ENCODE measurements at places on chromosomes 16 and 17.
A peak's percentile ranks its signal among the peaks of the same experiment; 100 is the strongest.

GRCh38 chr17:60395508-60396065 is 3.7 kb upstream of the USP32 start:
- no peak for DNase-seq

DNA sequence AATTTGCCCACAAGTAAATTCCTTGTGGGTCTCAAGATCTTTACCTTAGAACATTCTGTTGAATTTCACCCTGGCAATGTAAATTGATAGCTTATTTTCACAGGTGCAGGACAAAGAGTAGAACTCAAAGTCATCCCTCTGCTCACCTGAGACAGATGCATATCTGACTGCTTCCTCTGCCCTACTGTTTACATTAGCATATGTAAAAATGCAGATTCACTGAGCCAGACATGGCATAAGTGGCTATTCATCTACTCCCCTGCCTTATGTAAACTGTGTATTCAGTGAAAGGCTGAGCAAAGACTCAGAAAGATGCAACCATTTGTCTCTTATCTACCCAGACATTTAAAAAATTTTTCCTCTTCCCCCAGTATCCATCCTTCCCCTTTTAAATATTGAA is 22.3 kb upstream of the MILR1 start:
- no peak for DNase-seq

DNA sequence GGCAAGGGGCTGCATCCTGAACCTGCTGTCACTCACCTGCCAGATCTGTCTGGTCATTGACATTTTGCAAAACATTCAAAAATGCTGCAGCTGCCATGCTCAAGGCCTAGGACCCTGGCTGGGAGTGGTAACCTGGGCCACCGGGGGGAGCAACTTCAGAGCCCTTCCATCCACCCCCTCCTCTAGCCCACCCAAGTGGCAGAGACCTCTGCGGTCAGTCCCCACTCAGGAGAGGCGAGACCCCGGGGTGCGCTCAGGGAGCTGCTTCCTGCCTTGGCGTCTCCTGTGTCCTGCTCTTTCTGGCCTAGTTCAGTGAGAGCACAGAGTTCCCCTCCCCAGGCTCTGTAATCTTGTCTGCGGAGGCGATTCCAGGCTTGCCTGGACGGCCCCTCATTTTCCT is 108.8 kb downstream of the CCDC182 start:
- DNase-seq = no peak

- DNase-seq = peak; percentile 63
Measured at GRCh38 chr16:4868026-4868425, 20.7 kb downstream of the UBN1 start.

- DNase-seq = no peak
Measured at GRCh38 chr17:35793257-35793656, 2.2 kb downstream of the MMP28 start.

GRCh38 chr17:75475851-75476250 is 19.4 kb downstream of the TMEM94 start:
- no peak for DNase-seq

GRCh38 chr17:979539-980405 is at the start of gene NXN:
TSS of gene NXN (minus strand) at chr17:979776.
- peak; percentile 14 for DNase-seq

GRCh38 chr17:41734139-41734948 is at the start of gene HAP1:
TSS of gene HAP1 (minus strand) at chr17:41734643. CDS start at chr17:41734634, 9 bp downstream.
- DNase-seq = no peak

GRCh38 chr17:57585341-57586195 is 159.5 kb downstream of the CCDC182 start:
- DNase-seq = no peak

GRCh38 chr17:1764284-1764683 is 2.4 kb downstream of the SERPINF1 start:
- no peak for DNase-seq

DNA sequence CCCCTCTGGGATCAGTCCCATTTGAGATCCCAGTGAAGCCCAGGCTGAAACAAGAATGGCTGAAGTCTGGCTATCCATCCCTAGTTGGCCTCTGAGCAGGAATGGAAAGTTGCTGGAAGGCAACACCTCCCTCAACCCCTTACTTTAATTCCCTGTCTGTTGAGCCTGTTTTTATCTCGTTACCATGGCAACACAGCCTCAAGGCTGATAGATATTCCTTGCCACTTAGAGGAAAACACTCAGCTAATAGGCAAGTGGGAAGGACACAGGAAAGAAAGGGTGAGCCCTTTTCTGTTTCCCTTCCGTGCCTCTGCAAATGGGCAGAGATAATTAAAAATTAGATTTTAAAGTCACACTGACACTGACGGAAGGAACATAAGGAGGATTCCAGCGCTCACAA is 75.5 kb upstream of the CLEC3A start:
- DNase-seq = no peak

- no peak for DNase-seq
Measured at GRCh38 chr17:30217746-30218245, 17.7 kb downstream of the SLC6A4 start.

DNA sequence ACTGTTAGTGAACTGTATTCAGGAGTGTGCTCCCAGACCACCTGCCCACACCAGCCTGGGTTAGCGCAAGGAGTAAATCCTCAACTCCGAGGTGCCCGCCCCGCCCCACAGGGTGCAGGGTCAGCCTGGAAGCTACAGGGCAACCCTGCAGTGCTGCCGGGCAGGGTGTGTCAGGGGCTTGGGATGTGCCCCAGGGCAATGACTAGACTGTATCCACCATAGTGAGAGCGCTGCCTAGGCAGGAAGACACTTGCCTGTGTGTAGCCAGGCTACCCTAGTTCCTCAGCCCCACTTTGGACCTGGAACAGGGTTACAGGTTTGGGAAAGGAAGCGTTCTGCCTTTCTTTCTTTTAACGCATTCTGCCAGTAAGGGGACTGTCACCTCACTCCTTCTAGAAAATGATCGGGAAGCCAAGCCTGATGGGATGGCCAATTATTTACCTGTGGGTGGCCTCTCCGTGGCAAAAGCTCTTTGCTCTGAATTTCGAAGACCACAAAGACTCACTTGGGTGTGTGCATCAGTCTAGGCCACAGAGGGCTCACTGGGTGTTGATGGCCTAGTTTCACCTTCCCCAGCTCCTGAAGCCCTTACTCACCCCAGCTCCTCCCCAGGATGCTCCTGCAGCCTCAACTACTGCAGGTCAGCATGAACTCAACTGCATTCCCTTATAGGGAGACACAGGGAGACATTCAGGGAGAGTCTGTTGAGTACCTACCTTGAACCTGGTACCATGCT is 90.9 kb downstream of the CCDC182 start:
- no peak for DNase-seq

GRCh38 chr17:34364751-34365150 is 1.7 kb upstream of the CCL1 start:
- DNase-seq = no peak

DNA sequence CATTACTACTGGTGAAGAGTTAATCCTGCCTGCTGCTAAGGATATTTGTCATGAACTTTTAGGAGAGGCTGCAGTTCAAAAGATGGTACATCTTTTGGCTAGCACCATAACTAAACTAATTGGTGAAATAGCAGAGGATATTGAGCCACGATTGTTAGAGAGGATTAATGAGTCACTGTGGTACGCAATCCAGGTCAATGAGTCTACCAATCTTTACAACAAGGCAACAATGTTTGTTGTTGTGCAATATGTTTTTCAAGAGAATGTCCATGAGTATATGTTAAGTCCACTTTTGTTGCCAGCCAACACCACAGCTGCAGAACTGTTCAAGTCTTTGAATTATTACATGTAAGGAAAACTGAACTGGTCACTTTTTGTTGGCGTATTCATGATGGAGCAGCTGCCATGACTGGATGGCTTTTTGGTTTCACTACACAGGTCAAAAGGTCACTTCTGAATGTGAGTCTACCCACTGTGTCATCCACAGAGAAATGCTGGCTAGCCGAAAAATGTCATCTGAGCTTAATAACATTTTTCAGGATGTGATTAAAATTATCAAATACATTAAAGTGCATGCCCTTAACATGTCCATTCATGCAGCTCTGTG is 402.6 kb upstream of the KIF2B start:
- DNase-seq = no peak

DNA sequence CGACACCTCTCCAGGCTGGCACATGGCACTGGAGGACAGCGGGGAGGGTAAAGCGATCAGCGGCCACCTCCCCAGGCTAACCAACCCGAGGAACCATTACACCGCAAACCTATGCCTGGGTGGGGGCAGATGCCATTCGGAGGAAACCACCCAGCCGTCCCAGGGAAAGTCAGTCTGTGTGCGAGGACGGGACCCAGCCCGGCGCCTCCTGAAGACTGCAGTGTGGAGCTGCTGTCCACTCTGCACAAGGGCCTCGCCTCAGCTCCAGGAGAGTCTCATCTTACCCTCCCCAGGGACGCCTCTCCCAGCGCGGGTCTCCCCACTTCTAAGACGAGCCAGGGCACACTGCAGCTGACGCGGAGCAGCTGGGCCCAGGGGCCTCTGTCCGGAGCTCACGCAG is 8.0 kb downstream of the SLC38A10 start:
- no peak for DNase-seq

DNA sequence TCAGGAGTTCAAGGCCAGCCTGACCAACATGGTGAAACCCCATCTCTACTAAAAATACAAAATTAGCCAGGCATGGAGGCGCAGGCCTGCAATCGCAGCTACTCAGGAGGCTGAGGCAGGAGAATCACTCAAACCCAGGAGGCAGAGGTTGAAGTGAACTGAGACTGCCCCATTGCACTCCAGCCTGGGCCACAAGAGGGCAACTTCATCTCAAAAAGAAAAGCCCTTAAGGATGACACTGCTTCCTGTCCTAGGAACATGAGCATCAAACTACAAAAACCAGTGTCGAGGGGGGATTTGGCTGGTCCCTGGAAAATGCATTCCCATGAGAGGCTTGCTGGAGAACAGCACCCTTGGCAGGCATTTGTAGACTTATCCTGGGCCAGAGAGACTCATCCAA is 449.5 kb upstream of the PSMD7 start:
- DNase-seq = no peak

DNA sequence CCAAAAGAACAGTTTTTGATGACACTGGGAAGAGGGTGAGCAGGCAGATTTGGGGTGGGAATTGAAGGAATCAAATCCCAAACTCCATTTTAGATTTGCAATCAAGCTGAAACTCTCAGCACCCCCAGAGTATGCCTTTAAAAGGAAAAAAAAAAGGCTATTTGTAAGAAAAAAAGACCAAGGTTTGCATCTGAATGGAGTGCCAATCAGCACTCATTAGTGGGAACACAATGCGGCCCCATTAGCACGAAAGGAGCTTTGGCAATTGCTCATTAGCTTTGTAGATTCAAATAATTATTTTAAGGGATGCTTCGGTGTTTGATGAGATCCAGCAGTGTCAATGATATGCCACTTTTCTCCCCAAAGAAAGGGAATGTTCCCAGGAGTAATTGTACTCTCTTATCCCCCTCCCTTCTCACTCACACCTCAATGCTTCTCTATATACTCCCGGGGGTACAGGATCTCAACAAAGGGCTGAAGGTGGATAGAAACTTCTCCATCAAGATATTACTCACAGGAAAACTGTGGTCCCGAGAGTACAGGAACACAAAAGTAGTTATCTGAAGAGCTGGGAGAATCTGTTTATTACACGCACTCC is 32.2 kb downstream of the CHP2 start:
- no peak for DNase-seq

DNA sequence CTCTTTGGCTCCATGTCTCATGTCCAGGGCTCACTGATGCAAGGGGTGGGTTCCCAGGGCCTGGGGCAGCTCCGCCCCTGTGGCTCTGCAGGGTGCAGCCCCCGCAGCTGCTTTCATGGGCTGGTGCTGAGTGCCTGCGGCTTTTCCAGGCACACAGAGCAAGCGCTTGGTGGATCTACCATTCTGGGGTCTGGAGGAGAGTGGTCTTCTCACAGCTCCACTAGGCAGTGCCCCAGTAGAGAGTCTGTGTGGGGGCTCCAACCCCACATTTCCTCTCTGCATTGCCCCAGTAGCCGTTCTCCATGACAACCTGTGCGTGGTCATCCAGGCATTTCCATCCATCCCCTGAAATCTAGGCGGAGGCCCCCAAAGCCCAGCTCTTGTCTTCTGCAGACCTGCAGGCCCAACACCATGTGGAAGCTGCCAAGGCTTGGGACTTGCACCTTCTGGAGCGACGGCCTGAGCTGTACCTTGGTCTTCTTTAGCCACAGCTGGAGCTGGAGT is 5.2 kb downstream of the IL32 start:
- no peak for DNase-seq

DNA sequence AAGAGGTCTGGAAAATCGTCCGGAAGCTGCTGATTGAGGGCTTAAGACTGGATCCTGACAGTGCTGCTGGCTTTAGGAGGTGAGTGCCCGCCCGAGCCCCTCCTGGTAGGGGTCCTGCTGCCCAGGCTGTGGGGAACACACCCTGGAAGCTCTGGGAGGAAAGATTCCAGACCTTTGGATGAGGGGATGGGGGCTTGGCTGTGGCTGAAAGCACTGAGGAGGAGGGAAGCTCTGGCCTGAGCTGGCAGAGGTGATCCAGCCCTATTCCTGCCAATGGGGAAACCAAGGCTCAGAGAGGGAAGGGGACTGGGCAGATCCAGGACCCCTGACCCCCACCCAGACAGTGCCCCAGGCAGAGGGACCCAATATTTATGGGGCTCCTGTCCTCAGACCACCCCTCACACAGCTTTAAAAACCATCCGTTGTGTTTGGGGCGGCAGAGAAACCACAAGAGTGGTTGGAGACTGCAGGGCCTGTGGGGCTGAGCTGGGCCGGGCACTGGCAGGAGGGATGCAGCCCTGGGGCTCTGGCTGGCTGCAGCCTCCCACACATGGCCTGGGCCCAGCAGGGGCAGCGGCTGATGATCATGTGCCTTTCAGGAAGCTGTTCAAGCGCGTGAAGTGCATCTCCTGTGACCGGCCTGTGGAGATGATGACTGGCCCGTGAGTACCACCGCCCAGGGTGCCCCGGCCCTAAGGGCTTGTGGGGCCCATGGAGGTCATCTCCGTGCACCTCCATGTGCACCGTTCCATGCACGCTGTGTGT is 22.8 kb downstream of the UBALD1 start:
- no peak for DNase-seq

- DNase-seq = no peak
Measured at GRCh38 chr16:89561884-89562599, 1.6 kb downstream of the RPL13 start.

GRCh38 chr16:51759329-51759728 is 608.3 kb upstream of the SALL1 start:
- no peak for DNase-seq

GRCh38 chr16:22123146-22123545 is 30.8 kb downstream of the VWA3A start:
- DNase-seq = no peak
